ENCODE measurements at places on chromosomes 6 and 20.
A peak's percentile ranks its signal among the peaks of the same experiment; 100 is the strongest.

DNA sequence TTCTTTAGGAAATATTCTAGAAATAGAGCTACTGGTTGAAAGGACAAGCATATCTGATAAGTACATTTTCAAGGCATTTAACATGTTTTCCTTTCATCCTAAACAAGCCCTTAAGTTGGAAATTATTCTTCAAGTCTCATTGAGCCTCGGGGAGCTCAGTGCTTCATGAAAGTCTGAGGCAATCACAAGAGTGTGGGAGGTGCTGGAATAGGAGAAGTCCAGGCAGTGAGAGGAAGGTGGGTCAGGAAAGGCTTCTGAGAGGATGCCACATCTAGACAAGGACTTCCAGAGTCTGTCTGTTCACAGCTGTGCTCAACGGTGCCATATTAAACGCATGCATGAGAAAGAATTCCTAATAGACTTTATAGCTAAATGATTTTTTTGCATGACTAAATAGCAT lies 69.8 kb downstream of the CD83 start:
- no peak for DNase-seq

DNA sequence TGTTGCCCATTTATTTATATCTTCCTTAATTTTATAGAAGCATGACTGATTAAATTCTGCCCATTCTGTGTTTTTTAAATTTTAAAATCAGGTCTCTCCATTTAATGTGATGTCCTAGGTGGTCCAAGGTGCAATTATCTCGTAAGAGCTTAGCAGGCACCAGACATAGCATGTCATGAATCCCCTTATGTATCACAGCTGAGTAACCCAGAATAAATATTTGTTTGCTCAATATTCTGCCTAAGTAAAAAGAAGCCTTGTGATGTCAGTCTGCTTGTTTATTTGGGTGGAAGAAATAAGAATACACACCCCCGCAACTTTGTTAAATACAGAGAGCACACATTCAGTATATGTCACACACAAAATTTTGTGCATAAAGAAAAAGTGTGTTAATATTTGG lies 211.3 kb downstream of the FARS2 start:
- DNase-seq: peak; percentile 70

- DNase-seq: no peak
Observed at GRCh38 chr20:53914781-53915445, 155.5 kb downstream of the BCAS1 start.

DNA sequence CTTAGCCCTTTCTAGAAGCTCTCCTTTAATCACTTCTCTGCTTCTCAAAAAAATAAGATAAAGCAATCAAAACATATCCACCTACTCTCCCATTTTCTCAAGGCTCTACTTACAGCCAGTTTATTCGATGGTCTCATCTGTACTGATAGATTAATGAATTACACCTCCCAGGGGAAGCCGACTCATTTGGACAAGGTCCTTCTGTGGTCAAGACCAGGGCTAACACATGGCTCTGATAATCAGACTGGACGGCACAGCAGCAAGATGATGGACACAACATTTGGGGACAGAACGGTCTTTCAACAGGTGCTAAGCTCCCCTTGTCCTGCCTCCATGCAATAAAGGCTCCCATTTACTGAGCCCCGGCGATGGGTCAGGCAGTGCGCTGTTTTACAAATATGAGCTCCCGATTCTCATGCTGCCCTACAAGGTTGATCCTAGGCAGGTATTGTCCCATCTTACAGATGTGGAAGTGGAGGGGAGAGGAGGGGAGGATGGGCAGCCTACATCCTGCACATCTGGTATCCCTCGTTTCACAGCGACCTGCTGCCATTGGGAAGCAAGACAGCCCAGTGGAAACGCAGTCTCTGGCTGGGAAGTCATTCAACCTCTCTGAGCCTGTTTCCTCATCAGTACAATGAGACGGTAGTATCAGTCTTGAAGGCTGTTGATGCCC lies 15.7 kb downstream of the CPNE5 start:
- DNase-seq: no peak

DNA sequence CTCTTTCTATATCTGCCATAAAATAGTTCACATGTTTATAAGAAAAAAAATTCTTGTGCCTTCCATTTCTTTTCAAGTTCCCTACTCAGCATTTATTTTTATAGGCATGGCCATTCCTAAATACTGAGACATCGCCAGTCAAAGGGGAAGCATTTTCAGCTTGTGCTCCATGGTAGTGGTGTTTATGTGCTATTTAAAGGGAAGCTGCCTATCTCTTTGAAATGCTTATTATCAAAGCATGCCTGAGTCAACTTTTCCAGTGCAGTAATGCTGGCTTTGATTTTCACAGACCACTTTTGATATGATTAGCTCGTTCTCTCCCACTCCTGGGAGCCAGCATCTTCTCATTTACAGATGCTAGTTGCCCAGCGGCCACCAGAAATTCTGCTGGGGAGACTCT lies 124.1 kb upstream of the RIN2 start:
- DNase-seq: no peak

GRCh38 chr6:52549428-52549827 lies 27.4 kb downstream of the TRAM2 start:
- DNase-seq: no peak

- no peak for DNase-seq
Observed at GRCh38 chr20:54195483-54196472, 12.1 kb upstream of the PFDN4 start.

DNA sequence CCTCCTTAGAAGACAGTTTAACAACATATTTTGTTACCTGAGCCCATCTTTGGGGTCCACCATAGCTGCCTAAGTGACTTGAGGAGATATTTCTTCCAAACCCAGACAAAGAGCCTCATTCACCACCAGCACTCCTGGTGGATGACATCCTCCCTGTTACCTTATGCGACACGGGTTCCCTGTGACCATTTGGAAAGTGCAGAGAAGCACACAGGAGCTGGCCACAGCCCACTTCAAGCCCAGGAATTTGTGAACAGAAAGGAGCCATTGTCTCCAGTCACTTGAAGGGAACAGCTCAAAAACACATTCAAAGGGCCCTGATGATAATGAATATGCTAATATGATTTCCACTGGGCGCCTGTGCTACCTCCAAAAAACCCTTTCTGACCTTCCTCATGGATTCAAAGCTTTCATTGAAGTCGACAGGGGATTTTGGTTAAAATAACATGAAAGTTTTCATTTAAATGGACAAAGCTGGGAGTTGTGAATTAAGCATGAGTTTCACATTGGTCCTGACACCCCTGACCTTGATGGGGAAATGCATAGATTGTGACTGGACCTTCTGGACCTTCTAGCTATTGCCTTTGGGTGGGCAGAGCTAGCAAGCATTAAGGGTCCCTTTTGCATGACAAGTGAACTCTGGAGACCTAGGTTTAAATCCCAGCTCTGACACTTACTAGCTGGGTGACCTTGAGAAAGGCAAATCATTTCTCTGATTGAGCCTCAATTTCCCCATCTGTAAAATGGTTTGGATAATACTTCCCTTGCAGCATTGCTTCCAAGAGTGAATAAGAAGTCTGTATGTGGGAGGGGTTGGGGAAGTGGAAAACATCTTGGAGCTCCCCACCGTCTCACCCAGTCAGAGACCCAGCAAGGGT lies 83.3 kb upstream of the SIRPA start:
- no peak for DNase-seq

DNA sequence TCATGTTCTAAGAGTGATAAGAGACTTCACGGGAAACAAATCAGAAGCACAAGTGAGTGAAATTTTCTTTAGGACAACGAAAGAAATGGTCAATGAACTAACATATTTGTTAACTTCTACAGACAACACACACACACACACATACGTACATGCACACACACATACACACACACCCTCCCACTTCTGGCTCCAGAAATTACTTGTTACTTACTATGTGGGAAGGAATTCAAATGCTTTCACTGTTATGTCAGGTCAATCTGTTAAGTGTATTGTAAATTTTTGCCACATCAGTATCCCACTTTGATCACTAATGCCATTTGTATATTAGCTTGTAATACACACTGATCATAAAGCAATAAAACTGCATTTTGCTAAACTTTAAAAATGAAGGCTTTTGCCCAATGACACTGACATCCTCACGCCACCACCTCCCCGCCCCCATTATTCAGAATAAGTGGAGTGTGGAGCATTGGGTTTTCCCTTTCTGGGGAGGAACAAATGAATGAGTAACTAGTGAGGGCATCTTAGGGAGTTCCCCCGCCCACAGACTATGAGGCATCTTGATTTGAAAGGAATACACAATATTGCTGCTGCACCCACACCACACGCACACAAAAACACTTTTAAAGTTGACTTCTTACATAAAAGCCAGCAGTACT lies 76.2 kb downstream of the ATXN1 start:
- DNase-seq: no peak

DNA sequence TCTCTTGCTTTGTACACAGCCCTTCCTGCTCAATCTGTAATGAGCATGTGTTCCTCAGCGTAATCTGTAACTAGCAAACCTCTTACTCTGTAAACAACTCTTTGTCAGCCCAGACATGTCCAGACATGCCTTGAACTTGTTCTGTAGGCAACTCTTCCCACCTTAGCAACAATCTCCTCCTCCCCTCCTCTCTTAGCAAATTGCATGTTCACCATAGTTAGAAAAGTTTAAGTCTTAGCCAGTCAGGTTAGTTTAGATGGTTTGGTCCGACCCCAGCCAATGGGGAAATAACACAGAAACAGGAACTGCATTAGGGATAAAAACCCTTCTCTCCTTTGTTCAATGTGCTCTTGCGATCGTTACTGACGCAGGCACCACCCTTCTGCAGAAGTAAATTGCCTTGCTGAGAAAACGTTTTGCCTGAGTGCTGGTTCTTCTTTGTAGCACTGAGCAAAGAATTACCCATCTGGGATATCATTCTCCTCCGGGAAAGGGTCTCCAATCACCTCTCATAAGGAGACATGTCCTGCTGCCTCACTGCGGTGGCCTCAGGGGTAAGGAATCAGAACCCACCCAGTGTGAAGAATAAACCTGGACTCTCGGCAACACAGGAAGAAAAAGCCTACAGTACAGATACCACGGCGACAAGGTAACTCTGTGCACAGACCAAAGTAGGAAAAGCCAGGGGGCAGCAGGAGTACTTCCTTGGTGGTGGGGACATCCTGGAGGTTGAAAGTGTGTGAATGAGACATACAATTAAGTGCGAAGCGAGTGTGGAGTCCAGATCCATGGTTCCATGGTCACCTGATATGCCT lies 26.2 kb downstream of the PLN start:
- no peak for DNase-seq

- no peak for DNase-seq
Observed at GRCh38 chr20:58389324-58389967, 417 bp downstream of the VAPB start.

GRCh38 chr6:164563924-164564323 lies 745.5 kb downstream of the C6orf118 start:
- no peak for DNase-seq

DNA sequence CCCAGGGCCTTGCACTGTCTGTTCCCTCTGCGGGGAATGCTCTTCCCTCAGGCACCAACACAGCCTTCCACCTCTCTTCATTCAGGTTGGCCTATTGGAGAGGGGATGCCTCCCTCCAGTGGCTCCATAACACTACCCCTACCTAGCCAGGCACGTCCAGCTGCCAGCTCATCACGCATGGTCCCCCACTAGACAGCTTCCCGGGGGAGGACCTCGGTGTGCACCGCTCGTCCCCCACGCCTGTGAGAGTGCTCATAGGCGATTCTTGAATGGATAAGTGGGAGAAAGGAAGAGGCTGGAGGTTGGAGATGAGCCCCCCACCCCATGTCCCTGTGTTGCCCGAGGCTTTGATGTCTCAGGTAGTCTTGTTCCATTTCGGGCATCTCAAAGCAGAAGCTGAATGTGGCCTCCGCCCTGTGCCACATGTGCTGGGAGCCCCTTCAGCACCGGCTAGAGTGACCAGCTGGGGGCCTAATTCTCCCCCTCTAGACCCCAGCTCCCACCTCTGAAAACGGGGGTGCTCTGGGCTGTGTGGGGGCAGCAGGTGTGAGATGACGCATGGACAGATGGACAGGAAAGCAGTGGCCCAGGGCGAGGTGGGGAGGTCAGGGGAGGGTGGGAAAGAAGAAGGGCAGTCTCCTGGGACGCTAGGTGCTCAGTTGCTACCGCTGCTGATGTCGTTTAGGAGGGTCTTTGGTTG lies 333.0 kb downstream of the TAF4 start:
- DNase-seq: no peak

DNA sequence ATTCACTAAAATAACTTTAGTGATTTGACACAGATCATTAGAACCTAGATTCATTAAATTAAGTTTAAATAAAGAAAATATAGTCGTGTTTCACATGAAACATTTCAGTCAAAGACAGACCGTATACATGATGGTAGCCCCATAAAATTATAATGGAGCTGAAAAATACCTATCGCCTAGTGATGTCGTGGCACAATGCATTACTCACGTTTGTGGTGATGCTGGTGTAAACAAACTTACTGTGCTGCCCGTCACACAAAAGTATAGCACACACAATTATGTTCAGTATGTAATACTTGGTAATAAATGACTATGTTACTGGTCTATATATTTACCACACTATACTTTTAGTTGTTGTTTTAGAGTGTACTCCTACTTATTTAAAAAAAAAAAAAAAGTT lies 17.3 kb downstream of the DST start:
- no peak for DNase-seq

DNA sequence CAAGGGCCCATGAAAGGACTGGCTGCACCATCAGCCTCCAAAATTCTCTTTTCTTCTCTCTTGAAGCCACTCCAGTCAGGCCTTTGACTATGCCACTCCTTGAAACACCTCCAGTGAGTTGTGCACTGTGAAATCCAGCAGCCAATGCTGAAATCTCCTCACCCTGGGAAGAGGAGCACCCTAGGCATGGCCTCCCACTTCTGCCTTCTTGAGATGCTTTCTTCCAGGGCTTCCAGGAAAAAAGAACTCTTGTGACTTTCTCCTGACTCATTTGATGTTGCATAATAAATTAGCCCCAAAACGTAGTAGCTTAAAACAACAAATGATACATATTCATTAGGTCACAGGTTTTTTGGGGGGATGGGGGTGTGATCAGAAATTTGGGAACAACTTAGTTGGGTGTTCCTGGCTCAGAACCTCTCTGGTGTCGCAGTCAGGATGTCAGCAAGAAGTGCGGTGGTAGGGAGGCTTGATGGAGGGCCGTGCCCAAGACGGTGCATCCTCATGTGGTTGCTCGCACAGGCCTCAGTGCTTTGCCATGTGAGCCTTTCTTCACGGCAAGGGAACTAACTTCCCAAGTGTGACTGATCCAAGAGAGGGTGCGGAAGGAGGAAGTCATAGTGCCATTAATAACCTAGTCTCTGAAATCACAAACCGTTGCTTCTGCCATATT lies 12.1 kb downstream of the NCR2 start:
- no peak for DNase-seq

- DNase-seq: no peak
Observed at GRCh38 chr6:166633732-166634535, 6.9 kb upstream of the RPS6KA2 start.

DNA sequence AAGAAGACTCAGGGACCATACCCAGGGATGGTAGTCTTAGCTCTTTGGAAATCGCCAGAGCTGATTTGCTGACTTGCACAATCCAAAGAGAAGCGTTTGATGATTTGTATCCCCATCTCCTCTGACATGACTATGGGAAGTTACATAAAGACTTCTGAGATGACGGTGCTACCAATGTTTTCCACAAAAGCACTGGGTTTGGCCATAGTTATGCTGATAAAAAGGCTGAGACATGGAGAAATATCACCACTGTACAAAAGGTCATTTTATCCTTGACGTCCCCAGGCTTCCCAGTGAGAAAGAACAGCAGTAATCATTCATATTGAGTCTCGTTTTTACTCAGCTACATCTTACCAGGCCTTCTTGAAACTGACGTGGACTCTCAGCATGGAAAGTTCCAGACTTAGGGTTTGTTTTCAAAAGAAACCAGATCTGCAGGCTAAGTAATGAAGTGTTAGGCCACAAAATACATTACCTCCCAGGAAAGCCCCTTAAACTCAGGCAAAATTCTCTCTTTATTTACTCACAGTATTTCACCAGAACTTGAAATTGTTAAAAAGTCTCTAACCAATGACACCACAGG lies 370.3 kb upstream of the JARID2 start:
- no peak for DNase-seq
